ENCODE measurements at places on chromosomes 12 and 14.

GRCh38 chr14:65263177-65263788, 149.2 kb upstream of the FUT8 start:
- no peak for DNase-seq

- DNase-seq, result no peak
Observed at GRCh38 chr12:105538880-105539279, 208.4 kb downstream of the C12orf75 start.

DNA sequence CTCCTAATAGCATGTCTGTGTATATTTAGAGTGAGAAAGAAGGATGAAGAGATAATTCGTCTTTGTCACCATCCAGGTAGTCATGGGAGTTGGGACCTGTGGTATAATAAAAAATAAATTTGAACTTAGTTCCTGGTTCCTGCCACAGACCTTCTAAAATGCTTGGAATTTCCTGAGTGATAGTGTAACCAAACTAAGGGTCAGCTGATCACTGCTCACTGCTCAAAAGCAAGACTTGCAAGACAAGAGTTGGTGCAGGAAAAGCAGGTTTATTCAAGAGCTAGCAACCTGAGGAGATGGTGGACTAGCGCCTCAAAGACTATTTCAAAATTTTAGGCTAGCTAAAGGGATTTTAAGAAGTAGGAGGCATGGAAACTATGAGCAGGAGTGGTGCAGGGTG, 19.1 kb downstream of the ANG start:
- no peak for DNase-seq

- DNase-seq, result no peak
Observed at GRCh38 chr14:103022002-103022684, 35.2 kb downstream of the CDC42BPB start.

GRCh38 chr12:110501399-110501751, 536 bp downstream of the VPS29 start:
- no peak for DNase-seq

GRCh38 chr12:12745576-12746211, 28.5 kb downstream of the CDKN1B start:
- no peak for DNase-seq

GRCh38 chr12:12007001-12007712, 63.6 kb upstream of the BCL2L14 start:
- DNase-seq, result peak; percentile 48

GRCh38 chr12:50936821-50937530, 15.4 kb upstream of the HIGD1C start:
- no peak for DNase-seq

DNA sequence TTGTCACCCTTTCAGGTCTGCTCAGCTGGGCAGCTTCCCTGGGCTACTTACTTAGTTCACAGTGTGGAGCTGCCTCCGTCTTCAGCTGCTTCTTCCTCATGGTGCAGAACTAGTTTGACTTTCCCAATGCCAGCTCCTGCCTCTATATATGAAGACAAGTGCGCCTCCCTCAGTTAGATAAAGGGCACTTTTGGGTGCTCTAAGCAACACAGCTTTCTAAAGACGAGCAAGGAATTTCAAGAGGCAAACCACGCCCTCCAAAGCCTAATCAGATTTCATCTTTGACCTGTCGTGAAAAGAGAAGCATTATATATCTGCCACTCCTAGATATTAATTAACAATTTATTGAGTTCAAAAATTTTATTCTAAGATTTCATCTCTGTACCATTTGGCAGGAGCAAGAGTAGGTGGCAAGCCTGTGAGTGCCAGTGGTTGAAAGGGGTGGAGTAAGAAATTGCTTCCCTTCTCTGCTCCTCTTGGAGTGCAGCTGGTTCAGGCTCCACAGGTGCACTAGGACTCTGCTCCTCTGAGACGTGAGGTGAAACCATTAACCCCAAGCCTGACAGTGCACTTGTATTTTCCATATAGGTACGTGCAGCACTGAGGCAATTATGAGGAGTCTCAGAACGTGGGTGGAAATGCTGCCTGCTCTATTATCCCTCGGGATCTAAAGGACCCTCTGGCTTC, 2.1 kb upstream of the SLC11A2 start:
- DNase-seq, result no peak

- no peak for DNase-seq
Observed at GRCh38 chr14:100333827-100334226, 10.7 kb downstream of the SLC25A47 start.

DNA sequence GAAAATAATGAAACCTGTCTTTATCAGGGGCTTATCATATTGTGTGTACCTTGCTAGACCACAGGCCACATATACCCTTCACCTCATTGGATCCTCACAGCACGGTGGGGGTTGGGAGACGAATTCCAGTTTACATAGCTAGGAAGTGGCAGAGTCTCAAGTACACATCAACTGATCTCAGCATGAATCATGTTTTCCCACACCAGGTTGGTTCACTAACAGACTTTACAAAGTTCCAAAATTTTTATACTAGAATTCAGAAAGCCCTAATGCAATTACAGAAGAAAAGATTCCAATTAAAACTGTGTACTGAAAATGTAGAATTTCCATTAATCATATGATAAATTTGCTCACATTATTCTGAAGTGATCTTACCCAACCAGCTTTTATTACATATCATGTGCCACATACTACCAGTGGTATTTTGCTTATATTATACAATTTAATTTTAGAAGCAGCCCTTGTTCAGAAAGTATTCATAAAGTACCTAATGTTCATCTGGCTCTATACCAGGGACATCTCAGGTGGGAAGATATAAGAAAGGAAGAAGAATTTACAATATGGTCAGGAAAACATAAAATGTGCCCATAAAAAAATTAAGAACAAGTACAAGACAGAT, 196.2 kb downstream of the ITPR2 start:
- no peak for DNase-seq

GRCh38 chr14:77645520-77646230, 29.2 kb upstream of the SPTLC2 start:
- no peak for DNase-seq

DNA sequence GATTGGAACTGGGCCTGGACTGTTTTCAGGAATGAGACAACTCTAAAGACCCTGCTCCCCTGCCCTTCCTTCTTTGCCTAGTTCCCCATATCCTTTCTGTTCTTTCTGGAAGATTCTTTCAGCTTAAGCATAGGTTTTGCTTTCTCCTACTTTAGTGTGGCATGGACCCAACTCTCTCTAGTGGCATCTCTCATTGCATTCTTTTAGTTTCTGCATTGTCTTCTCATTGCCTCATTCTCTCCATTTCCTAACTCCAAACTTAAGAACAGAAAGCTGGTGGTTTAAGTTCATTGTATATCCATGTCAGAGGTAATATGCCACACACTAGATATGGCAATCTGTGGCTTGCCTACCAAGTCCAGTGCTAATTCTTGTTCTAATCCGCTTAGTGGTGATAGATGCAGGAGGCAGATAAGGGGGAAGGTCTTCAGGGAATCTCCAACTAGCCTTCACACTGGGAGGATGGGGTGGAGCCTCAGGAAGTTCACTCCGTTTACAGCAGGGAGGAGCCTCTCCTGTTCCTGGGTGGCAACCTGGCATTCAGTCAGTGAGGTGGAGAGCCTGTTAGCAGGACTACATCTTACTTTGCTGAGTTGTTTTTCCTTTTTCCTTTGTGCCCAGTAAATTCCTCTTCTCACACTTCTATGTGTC, 165.1 kb upstream of the LMNTD1 start:
- DNase-seq, result no peak

GRCh38 chr12:110175201-110175600, 51.0 kb downstream of the IFT81 start:
- DNase-seq, result no peak

GRCh38 chr12:123095078-123095881, 55.6 kb downstream of the PITPNM2 start:
- DNase-seq, result no peak

GRCh38 chr12:24778486-24779304, 170.2 kb downstream of the BCAT1 start:
- DNase-seq, result no peak

DNA sequence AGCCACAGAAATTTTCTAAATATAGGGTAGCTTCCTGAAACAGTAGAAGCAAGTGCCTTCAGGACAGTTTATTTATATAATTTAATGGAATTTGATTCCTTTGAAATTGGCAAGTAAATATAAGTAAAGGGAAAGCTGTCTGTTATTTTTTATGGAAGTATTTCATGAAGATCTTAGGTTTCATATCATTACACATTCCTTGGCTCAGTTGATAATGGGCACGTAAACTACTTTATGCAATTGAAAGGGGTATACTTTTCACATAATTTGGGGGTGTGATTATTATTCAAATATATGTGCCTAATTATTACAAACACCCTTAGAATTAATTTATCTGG, 71.1 kb upstream of the RAP1B start:
- DNase-seq, result no peak

DNA sequence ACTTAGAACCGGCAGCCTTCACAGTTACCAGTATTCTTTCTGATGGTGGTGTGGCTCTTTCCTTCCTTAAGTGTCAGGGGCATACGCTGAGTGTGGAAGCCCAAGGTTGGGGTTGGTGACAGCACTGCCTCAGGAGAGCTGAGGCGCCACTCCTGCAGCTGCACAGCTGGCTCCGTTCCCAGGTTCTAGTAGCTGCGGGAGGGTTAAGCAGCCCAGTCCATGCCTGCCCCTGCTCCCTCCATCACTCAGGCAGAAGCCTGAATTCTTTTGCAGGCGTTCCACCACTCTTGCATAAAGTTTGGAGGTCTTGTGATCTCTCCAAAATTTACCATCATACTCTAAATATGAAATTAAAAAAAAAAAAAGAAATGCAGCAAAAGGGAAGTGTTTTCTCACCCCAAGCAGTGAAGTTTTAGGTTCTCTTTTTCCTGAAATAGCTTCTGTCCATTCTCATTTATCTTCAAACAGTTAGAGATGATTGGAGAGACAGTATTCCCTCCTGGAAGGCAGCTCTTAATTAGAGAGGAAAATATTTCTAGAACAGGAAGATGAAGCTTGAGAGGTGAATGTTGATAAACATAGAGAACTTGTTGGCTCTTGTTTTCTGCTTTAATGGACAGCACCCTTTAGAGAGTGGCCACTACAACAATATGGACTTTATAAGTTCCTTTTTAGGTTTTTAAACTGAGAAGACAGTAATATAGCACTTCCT, 136.1 kb downstream of the FGD4 start:
- DNase-seq, result no peak

- DNase-seq, result no peak
Observed at GRCh38 chr12:46546634-46547273, 174.2 kb upstream of the SLC38A2 start.

GRCh38 chr12:56338308-56339157, at the start of gene IL23A:
IL23A (plus strand) TSS chr12:56338884; CDS start chr12:56339045, 161 bp downstream.
- DNase-seq, result peak; percentile 73

Data from activated T-helper 1 cell treated with Interleukin-2 at 50 U/mL for 16 hours (primary cell).